Stimulated activated CD4-positive, alpha-beta T cell treated with anti-CD3 and anti-CD28 coated beads, Interleukin-4, amount 100 ng/mL, for 48 hours (primary cell): ENCODE measurements at places on chromosomes 3 and 15.

- DNase-seq, result no peak
Observed at GRCh38 chr15:47796830-47797229, 79.5 kb downstream of the SEMA6D start.

DNA sequence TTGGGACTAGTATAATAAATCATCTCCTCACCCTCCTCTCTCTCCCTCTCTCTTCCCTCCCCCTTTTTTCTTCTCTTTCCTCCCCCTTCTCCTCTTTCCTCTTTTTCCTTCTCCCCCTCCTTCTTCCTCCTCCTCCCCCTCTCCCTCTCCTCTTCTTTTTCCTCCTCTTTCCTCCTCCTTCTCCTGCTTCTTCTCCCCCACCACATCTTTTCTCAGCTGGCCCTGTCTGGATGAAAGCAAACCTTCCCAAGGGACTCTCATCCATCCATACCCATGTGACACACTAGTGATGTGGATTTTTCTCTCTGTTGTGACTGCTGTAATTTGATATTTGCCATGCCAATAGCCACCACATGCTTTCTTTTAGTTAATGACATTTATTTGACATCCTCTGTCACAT, 127.2 kb downstream of the EBLN2 start:
- no peak for DNase-seq

GRCh38 chr3:115666920-115667737, 43.8 kb downstream of the GAP43 start:
- DNase-seq, result no peak

DNA sequence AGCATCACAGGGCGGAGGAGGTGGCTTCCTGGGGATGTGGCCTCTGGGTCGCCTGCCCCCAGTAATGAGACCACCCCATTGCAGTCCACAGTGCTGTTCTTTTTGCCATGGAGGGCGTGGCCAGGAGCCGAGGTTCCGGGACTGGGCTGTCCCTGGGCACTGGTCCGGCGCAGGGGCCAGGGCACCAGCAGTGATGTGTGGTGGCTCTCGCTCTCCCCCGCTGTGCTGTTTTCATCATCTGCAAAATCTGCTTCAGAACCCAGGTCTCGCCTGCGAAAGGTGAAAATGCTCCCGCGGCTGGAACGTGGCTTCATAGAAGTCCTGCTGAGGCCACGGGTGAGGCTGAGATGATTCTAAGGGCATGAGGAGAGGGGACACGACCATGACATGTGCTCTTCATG, 45.8 kb downstream of the SCN5A start:
- DNase-seq, result no peak

DNA sequence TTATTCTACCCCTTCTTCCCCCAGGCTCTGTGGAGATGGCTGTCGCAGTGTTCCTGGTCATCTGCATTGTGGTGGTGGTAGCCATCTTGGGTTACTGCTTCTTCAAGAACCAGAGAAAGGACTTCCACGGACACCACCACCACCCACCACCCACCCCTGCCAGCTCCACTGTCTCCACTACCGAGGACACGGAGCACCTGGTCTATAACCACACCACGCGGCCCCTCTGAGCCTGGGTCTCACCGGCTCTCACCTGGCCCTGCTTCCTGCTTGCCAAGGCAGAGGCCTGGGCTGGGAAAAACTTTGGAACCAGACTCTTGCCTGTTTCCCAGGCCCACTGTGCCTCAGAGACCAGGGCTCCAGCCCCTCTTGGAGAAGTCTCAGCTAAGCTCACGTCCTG, 12.9 kb downstream of the SPINT1 start:
- DNase-seq, result no peak

- DNase-seq, result no peak
Observed at GRCh38 chr3:47301456-47301855, 18.7 kb downstream of the KLHL18 start.

GRCh38 chr3:153277029-153277428, 115.0 kb downstream of the RAP2B start:
- DNase-seq, result no peak

DNA sequence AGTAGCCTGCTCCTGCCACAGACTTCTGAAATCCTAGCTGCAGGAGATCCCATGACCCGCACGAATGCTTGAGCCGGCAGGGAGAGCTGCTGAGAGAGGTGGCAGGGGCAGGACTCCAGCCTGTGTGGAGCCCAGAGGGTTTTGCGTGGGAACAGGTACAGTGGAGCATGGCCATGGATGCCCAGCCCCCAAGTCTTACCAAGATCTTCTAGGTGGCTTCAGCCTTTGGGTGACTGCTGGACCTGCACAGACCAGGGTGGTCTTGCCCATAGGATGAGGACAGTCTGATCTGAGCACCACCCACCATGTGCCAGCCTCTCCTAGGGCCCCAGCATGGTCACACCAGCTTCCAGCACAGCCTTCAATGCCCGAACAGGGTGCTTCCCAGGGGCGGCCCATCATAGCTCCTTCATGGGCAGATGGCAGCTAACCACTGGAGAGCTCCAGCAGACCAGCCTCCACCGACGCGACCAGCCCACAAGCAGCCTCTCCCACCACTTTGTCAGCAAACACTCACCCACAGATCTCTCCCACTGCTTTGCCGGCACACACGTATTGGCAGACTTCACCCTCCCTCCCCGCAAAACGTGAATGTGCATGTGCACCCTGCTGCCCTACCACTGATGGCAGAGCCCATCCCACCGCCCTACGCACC, 56.0 kb downstream of the ADAMTS17 start:
- DNase-seq, result no peak

DNA sequence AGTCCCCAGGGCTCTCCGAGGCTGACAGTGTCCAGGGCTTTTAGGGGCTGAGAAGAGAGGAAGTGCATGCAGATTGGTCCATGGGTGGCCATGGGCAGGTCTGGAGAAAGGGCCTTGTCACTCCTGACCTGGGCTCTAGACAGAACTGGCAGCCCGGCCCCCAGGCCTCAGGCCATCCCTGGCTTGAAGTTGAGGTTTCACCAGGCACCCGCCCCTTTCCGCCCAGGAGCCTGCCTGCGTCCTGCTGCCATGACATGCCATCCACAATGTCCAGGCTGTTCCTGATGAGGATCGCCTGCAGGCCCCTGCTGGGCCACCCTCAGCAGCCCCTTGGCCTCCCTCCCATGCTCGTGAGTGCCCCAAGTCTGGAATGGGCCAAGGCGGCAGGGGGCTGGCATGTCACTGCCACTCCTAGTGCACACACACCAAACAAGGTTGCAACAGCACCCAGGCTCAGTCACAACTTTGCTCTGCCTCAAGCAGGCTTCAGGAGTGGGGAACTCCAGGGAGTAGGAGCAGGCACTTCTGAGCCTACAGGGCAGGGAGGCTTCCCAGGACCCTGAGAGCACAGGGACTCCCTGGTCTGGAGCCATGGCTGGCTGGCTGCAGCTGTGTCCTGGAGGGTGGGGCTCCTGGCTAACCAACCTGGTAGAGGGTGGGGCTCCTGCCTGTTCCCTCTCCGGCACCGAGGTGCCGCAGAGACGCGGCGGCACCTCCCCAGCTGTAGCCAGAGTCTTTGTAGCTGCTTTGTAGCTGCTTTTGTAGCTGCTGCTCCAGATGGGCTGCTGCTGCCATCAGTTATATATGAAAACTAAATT, 1457.1 kb upstream of the GBE1 start:
- DNase-seq, result no peak

DNA sequence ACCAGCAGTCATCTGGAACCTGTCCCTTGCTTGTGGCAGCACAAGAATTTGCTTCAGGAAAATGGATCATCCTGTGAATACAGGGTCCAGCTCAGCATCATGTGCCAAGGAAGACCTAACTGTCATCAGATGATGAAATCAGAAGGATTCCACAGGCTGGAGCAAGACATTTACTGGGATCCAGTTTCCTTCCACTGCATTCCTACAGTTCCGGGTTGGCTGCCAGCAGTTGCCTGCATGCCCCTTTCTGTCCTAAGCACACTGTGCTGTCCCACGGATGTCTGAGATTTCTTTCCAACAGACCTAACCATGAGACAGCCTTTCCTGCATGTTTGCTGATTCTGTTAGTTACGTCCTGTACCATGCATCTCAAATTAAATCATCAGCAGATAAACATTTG, 140.7 kb downstream of the IMPG2 start:
- DNase-seq, result no peak

DNA sequence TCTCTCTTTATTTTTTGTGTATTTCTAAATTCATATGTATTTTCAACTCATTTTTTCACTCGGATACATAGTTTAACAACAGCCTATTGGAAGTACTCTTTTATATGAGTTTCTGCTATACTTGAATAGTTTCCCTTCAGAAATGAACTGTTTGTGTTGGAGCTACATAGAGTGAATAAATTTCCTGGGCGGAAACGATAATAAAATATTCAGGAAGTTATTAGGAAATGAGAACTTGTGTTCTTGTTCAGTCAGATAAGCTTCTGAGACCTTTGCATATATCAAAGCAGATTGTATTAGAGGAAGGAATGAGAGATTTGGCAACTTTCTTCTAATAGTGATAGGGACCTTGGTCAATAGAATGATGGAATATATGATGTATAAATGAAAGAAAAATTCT, 27.3 kb downstream of the NEO1 start:
- DNase-seq, result no peak

DNA sequence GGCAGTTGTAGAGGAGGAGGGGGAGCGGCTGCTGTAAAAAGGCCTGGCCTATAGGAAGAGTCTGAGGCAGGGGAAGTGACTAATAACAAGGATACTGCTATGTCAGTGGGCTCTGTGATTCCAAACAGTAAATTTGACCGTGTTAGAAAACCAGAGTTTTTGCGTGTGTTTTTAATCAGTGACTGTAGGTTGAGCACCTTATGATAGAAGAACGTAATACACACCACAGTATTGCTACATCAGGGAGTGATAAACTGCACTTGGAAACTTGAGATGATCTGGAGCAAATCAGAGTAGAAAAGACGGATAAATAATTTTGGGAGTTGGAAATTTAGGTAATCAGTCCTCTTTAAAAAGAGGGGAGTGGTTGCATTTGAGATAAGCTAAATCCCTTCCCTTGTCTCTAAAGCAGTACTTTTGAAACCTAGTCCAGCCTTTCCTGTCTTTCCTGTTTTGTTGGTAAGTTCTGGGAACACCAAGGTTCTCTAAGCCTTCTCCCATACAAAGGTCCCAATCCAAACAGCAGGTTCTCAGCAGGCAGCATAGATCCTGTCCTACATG, 130.5 kb upstream of the NR2E3 start:
- DNase-seq, result no peak

DNA sequence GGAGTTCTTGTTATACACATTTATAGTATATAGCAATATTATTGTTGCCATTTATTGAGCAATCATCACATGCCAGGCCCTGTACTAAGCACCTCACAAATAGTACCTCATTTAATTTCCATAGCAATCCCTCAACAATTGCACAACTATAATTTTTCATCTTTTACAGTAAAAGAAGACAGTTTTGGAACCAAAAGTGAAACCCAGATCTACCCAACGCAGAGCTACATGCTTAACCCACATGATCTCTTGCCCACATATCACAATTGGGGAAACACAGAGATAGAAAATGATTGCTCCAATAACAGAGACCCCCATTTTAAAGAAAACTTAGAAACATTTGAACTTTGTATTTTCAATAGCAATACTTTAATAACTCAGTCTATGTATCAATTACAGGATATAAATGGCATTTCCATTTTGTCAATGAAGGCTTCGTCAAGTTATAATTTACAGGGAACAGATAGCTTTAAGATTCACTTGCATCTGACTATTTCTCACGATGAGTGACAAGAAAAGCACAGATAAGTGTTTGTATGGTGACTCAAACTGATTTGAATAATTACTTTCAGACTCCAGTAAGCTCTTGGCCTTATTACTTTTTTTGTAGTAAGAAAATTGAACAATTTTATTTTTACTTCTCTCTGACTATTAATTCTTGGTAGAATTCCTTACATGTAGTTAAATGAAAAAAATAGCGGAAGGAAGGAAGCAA, 38.7 kb upstream of the CCDC50 start:
- DNase-seq, result no peak

GRCh38 chr15:42139596-42139995, 16.8 kb downstream of the PLA2G4F start:
- no peak for DNase-seq

- DNase-seq, result no peak
Observed at GRCh38 chr3:190340071-190340470, 17.8 kb upstream of the CLDN1 start.

GRCh38 chr3:69160525-69160924, 38.1 kb upstream of the LMOD3 start:
- DNase-seq, result no peak

DNA sequence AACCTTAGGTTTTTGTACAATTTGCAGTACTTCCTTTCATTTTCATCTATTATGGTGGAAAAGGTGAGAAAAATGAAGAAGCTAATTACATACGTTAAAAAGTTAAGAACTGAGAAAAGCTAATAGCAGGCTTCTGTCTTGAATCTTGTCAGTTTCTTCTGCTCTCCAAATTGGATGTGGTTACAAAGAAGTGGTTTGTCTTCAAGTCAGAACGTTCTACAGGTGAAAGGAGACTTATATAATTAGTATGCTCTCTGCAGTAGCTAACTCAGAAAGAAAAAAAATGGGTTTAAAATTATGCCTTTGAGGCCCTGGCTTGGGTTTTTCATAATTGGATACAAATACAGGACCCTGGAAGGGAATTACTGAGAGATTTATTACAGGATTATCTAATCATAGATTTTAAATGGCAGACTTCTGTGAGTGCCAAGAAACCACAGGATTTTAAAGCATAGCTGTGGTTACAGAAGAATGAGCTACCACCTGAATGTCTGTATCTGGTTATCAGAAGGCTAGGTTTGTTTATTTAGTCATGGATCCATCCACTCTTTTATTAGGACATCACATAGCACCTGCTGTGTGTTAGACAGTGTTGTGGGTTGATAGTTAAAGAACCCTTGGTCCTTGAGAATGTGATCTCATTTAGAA, 528.1 kb upstream of the MCTP2 start:
- DNase-seq, result no peak
